Liver (tissue), 10 donors: ENCODE measurements at places on chromosomes 2 and 18. TPM values are rescaled to one million over a fixed set of nuclear protein-coding genes. Genes with fewer than 3 reads are reported as not detected.
A peak's percentile ranks its signal among the peaks of the same experiment; 100 is the strongest.

The SH3BP4 gene
- polyA plus RNA-seq = 9.2 TPM

The UGT1A4 gene
- 446 TPM for polyA plus RNA-seq

DNA sequence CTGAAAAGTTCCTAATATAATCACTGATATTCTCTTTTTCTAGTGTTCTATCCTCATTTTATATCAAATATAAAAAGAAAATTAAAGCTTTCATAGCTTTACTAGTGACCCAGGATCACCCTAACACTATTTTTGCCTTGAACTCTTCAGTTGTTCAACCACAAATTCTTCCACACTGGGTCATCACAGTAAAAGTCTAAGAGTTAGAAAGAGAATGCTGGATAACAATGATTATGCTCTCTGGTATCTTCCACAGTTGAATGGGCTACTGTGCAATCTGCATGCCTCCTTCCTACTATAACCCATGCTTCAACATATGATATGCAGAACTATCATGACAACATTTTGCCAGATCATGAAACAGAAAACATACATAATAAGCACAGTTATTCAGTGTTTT lies 32.3 kb downstream of the CHN1 start:
- no peak for DNase-seq

- DNase-seq = no peak
Observed at GRCh38 chr2:95040426-95040825, 14.9 kb downstream of the MAL start.

GRCh38 chr18:12236934-12237832 lies 17.0 kb upstream of the CIDEA start:
- DNase-seq = peak; percentile 86

The IL1RL1 gene
- 1.3 TPM for polyA plus RNA-seq

GRCh38 chr2:42931818-42932195 lies 139.4 kb upstream of the HAAO start:
- DNase-seq = no peak

- DNase-seq = no peak
Observed at GRCh38 chr2:70304498-70304897, 2.6 kb upstream of the FAM136A start.

The HOXD12 gene
- not detected for polyA plus RNA-seq

GRCh38 chr2:152492131-152492530 lies 157.2 kb downstream of the FMNL2 start:
- no peak for DNase-seq

DNA sequence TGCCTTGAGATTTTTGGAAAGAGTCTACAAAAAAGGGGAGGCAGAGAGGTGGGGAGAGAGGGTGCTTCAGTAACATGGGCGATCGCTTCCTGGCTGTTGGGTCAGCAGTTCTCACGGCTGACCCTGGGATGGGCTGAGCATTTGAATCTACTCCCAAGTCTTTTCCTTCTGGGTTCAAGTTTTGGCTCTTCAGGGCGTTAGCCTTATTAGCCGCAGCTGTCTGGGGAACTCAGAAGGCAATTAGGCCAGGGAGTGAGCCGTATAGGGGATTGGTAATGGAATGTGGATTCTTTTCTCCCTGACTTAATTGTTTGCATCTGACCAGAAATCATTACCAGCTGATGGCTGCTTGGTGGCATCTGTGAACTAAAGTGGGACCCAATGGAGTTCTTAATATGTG lies 250.5 kb upstream of the SKOR2 start:
- no peak for DNase-seq

DNA sequence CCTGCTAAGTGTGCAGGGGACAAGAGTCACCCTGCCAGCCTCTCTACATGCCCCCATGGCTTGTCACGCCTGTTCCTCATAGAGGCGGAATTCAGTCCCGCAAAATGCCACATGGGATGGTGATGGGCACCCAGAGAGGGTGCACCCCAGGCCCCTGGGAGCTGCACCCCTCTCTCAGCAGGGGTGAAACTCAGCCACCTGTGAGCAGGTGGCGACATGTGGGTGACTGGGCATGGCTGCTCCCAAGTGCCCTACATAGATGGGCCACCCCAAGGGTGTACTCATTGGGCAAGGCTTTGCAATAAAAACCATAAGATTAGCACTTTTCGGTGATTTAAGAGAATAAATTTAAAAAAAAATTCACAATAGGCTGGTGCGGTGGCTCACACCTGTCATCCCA lies 6.3 kb downstream of the HS6ST1 start:
- no peak for DNase-seq

DNA sequence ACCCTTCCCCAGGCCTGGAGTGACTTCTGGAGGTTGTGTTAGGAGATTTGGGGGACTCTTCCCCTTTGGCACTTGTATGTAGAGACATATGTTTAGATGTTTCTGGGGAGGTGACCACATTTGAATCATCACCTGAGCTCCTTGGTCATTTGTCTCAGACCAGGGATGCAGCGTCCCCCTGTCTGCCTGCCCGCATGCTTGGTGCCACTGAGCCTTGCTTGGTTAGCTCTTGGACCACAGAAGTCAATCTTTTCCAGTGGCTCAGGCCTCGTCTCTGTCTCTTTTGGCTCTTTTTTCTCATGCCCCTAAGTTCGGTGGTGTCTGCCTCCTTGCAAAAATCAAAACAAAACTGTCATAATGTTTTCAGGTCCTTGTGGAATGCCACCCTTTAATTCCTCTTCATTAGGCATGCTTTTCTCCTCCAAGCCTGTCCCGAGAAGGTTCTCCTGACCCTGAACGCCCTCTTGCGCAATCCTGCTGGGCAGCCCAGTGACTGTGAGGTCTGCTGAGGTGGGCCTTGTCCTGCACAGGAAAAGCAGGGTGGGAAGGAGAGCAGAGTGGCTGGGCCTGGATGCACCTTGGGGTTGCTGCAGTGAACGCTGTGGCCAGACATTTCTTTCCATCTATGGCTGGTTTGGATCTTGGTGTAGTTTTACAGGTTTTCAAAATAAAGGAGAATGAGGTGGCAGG lies 24.9 kb downstream of the GLI2 start:
- DNase-seq = no peak

- DNase-seq = no peak
Observed at GRCh38 chr2:69134306-69134945, 121.4 kb downstream of the ANTXR1 start.

DNA sequence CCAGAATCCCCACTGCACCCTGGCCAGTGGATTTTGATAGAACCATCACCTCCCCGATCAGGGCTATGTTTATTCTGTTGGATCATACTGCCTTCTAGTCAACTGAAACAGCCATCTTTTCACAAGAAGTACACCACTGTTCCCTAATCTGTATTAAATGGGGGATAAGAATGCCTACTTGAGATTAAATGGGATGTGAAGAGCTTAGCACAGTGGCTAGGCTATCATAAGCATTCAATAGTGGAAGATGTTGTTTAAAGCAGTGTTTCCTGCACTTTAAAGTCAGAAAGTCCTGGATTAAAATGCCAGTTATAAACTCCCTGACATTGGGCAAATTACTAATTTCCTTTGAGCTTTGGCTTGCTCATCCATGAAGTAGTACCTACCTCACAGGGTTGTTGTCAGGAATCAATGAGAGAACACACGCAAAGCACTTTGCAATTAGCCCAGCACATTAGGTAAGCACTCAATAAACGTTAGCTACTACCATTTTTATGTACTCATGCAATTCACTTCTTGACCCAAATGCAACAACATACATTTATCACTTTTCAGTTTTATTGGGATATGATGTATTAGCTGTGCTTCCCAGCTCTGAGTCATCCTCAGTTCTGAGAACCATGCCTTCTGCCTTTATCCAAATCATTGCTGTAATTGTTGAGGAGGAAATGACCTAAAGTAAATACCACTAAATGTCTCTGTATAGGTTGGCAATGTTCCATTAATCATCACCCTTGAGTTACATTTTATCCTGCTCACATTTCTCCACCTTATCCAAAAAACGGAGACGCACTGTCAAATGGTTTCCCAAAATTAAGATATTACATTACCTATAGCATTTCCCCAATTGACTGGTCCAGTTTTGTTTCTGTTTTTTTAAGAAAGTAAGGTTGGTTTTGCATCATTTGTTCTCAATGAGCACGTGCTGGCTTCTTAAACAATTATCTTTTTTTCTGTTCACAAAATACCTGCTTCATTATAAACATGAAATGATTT lies 2.1 kb downstream of the TMEM247 start:
- DNase-seq = no peak

DNA sequence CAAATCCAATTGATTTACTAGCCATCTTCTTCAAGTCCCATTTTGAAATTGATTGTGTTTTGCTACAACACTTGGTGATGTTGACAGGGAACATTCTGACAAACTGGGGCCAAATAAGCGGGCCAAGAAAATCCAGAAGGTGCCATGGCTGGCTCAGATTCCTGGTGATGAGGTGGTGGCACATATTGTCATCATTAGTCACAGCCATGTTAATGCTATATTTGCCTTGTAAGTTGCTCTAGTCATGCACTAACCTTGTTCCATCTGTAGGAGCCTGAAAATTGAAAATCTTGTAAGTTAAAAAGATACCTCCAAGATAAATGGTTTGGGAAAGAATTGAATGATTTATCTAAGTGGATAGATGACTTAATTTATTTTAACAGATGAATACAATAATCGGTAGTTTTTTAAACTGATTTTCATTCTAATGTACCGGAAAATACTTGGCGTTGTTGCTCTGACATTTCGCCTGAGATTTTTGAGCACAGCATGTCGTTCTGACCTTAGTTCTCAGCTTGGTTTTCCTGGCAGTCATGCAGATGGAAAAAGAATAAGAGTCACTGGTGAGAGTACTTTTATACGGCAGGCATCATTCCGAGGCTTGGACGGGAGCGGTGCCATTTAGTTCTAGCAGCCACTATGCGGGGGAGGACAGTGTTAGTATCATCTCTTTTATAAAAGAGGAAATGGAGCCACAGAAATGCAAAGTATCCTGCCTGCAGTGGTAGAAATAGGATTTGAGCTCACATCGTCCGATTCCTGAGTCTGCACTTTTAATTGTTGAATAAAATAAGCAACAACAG lies 133.9 kb downstream of the ZNF532 start:
- no peak for DNase-seq

- DNase-seq = no peak
Observed at GRCh38 chr2:186307871-186308270, 178.2 kb upstream of the ZC3H15 start.

The DUSP2 gene
- 0.99 TPM for polyA plus RNA-seq

The DPP10 gene
- polyA plus RNA-seq = 0.05 TPM

The NT5DC4 gene
- polyA plus RNA-seq = not detected

DNA sequence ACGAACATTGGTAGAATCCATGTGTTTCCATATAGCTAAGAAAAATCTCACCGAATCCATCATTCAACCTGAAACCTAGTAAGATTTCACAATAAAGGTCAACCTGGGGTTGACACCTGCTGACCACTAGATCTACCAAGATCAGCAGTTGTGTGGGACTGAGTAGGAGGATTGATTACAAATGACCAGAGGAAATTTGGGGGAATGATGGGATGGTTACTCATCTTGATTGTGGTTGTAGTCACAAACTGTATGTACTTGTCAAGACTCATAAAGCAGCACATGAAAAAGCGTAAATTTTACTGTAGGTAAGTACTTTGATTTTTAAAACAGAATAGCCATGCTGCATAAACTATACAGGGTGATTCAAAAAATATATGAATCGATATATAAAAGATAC lies 14.7 kb downstream of the DAPL1 start:
- no peak for DNase-seq

The FER1L5 gene
- not detected for polyA plus RNA-seq

GRCh38 chr18:23259701-23260681 lies 124.7 kb downstream of the CABLES1 start:
- DNase-seq = peak; percentile 43

The FNDC4 gene
- 32.6 TPM for polyA plus RNA-seq

The FECH gene
- 13.8 TPM for polyA plus RNA-seq
